ENCODE measurements at places on chromosomes 7 and 10.

GRCh38 chr10:15167411-15168290 lies 842 bp downstream of the NMT2 start:
- DNase-seq = no peak

- DNase-seq = no peak
These were observed 28.7 kb upstream of the GALNTL5 start for GRCh38 chr7:151927540-151927939.

GRCh38 chr7:479115-479947 lies 40.3 kb downstream of the PDGFA start:
- DNase-seq = no peak

DNA sequence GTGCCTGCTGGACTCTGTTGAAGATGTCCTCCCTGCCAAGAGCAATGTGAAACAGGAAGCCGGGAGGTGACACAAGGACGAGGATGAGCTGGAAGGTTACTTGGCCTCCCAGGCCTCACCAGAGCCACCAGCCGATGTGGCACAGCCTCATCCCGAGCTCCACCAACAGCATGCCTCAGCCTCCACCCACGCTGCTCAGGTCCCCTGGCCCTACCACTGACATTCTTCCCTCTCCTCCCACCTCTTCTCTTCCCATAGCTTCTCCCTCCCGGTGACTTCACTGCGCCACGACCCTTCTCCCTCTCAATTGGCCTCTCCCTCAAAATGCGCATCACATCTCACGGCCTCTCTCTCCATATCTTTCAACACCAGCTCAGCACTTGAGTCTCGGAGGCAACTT lies 249.9 kb downstream of the SKAP2 start:
- DNase-seq = no peak

DNA sequence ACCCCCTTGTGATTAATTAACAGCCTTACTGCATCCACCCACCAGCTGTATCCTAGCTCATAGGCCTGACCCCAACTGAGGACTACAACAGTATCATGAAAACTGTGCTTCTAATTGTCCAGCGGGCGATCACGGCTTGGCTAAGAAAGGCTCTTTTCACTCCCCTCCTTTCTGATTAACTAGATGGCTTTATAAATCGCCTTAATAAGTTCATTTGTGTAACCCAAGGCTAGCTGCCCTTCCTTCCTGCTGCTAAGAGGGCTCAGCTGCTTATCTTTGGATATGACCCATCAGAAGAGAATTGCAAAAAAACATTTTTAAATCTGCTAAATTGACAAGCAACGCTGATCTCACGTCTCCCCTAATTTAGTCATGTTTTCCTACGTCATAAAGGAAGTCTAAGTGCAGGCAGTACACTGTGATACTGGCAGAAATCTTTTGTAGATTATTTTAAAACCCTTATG lies 163.0 kb upstream of the LAMB4 start:
- DNase-seq = no peak

- DNase-seq = no peak
These were observed 46.3 kb downstream of the TAS2R16 start for GRCh38 chr7:122949186-122949585.

DNA sequence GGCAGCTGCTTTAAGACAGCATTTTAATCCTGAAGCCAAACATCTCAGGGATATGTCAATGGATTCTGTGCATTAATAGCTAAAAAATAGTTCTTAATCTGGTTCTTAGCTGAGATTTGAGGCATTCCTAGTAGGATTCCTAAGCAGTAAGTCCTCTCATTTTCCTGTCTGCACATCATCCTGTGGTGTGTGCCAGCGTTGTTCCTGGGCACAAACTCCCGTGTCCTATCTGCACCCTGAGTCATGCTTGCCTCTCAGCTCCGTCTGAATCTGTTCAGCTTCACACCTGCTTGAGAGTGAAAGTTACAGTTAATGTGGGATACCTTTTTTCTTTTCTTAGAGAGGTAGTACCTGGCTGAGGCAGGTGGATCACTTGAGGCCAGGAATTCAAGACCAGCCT lies 19.5 kb downstream of the BAG3 start:
- DNase-seq = no peak

DNA sequence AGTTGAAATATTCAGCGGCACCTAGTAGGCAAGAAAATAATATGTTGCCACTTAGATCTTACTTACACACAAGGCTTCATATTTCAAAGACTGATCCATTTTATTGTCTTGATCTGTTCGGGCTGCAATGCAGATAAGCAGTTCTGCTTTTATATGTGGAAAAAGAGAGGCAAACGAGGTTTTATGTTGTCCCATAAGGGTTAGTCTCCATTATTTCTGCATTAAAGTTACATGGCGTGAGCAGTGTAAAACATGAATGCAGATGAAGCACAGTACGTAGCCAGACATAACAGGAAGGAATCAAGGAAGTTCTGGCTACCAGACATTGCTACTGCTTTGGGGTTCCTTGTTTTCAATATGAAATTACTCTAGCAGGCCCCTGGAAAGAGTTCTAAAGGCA lies 224.8 kb downstream of the BBS9 start:
- DNase-seq = no peak

Measured in fibroblast of skin of left biceps (primary cell).